Activated CD4-positive, alpha-beta T cell treated with anti-CD3 and anti-CD28 coated beads for 1 hour (primary cell): ENCODE measurements at places on chromosomes 1 and 21.
A peak's percentile ranks its signal among the peaks of the same experiment; 100 is the strongest.

- no peak for DNase-seq
Observed at GRCh38 chr1:163055005-163055404, 14.2 kb upstream of the RGS4 start.

DNA sequence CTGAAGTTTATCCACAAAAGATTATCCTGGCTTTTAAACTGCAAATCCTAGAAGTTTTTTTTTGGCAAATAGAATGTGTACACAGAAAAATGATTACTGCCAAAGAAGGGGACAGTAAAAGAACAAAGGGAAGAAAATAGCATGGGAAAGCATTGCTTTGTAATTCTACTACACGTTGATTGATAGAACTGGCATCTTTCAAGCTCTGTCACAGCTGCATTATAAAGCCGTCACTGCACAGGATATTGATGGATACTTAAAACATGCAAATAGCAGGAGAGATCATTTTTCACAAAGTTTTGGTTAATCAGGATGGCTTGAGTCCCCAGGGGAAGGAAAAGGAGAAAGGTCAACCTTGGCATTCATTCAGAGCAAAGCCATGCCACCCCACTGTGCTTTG lies 183.7 kb upstream of the RRP15 start:
- no peak for DNase-seq

DNA sequence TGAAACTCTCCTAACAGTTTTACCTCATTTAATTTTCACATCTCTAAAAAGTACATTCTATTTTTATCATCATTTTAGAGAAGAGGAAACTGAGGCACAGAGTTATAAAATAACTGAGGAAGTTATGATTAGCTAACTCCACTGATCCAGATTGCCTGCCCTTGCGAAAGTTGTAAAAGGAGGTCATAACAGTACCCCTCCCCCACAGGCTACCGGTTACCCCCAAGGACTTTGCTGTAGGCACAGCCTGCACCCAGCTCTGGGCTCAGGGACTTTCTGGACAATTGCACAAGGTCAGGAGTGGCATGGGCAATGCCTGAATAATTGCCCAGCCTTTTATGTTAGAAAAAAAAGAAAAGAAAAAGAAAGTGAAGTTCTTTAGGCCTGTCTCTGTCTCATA lies 22.7 kb downstream of the PIGM start:
- no peak for DNase-seq

GRCh38 chr1:232269988-232270387 lies 359.9 kb downstream of the SIPA1L2 start:
- no peak for DNase-seq

DNA sequence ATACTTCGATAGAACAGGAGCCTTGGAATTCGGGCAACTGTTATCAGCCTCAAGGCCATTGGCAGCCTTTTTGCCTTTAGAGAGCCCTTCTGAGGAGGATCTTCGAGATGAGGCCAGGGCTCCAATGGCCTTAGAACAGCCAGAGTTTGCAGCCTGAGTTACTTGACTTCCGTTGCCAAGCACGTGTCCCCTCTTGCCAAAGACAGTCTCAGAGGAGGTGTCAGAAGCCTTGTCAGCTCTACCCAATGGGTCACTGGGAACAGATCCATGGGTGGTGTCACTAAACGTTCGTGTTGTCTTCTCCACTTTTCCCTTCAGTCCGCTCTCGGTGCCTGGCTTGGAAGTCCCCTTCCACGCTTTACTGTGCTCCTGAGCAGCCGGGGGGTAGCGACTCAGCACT lies 73.2 kb downstream of the KDM1A start:
- DNase-seq: no peak

DNA sequence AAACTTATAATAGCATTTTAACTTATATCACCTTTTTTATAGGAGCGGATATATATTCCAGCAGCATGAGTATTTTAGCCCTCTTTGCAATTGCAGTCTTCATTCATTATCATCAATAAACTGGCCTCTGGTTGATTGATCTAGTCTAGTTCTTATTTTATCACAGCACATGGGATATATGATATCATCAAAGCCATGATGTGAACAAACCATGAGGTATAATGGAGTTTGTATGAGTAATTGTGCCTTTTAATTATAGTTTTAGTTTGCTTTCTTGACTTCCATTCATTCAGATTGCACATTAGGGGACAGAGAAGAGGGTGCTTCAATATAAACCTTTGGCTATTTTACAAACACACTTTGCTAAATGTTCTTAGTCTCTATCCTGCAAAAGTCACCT lies 3.5 kb upstream of the UBR4 start:
- no peak for DNase-seq

- DNase-seq: no peak
Observed at GRCh38 chr1:231431665-231432415, 9.8 kb upstream of the EGLN1 start.

DNA sequence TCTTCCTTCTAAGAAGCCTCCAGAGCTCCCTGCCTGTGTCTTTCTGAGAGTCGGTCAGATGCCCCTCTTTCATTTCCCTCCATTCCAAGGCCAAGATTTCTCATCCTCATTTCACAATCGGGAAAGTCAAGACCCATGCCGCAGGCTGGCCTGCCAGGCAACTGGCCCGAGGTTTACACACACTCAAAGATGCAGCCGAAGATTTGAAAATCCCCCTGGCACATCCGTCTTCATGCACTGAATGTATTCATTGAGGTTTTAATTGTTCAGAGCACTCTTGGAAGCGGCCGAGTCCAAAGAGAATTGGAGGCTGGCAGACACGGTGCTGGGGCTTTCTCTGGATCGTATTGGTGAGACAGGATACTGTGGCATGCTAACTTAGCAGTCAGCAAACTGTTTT lies 29.1 kb upstream of the SRP9 start:
- no peak for DNase-seq

- no peak for DNase-seq
Observed at GRCh38 chr1:61491497-61491896, 233.4 kb downstream of the TM2D1 start.

DNA sequence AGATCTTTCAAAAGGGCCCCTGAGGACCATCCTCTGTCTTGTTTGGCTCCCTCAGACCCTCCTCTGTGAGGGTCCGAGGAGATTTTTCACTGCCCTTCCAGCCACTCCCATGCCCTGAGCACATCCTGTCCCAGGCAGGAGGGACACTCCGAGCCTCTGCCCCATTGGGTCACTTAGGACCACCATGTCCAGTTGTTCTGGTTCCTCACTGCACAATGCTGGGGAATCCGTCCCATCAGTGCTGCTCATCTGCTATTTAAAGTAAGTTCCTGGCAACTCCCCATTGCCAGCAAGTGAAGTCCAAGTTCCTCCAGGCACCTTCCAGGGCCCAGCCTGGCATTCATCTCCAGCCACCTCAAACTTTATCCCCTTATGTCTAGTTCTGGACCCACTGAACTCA lies 117.5 kb upstream of the GRIK3 start:
- no peak for DNase-seq

DNA sequence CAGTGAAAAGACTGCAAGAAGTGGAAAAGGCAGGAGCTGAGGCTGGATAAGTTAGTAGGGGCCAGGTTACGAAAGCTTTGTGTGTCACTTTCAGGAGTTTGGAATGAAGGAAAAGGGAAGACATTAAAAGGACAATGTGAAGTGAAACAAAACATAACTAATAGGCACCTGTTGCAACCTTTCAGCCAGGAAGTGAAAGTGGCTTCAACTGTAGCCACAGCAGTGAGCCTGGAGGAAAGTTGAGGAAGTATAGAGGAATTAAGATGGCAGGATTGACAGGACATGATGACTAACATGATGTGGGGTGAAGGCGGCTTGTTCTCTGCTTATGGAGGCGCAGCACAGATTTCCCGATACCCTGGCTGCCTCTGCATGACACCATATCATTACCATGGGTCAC lies 68.9 kb downstream of the C4BPA start:
- no peak for DNase-seq

DNA sequence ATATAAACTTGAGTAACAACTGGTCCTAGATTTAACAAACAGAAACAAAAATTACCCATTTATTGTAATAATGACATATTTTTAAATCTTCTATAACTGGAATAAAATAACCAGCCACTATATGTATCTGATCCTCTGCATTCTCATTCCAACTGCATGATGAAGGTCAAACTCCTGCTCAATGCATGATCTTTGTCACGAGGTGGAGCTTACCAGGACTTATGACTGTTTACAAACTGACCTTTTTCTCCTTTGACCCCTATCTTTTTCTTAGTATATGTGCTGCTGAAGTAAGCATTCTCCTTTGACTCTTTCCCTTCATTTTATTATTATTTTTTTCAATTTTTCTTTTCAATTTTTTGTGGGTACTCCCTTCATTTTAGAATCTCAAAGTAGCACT lies 252.2 kb downstream of the PDE4B start:
- no peak for DNase-seq

DNA sequence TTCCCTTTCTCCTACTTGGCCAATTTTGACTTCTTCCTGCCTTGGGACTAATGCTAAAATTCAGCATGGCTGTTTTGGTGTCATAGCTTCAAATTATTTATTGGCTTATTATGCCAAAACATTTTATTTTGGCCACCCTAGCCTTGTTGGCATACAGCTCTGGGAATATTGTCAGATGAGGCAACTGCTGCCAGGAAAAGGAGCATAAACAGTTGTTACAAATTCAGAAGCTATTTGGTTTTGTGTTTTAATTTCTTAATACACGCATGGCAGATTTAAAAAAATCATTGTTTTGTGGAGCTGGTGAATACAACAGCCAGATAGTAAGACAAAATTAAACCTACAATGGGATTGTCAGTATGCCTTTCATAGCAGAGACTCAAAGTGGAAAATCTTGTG lies 66.8 kb upstream of the BCL10 start:
- no peak for DNase-seq

- DNase-seq: no peak
Observed at GRCh38 chr1:63326473-63327380, 4.4 kb downstream of the FOXD3 start.

GRCh38 chr1:167862432-167863076 lies 51.4 kb downstream of the ADCY10 start:
- DNase-seq: no peak

DNA sequence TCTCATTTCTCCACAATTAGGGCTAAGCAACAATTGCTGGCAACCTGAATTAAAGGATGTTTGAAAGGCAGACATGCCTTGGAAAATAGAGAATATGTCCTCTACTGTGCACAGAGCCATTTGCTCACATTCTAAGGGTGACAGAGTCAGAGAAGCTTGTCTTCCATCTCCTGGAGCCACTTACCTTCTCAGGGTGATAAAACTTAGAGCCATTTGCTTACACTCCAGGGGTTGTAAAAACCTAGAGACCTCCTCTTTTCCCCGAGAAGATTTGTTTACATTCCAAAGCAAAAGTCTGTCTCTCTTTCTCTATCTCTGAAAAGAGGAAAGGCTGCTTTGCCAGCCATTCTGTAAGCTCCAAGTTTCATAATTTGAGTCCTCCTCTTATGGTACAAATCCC lies 61.3 kb downstream of the LBR start:
- no peak for DNase-seq

DNA sequence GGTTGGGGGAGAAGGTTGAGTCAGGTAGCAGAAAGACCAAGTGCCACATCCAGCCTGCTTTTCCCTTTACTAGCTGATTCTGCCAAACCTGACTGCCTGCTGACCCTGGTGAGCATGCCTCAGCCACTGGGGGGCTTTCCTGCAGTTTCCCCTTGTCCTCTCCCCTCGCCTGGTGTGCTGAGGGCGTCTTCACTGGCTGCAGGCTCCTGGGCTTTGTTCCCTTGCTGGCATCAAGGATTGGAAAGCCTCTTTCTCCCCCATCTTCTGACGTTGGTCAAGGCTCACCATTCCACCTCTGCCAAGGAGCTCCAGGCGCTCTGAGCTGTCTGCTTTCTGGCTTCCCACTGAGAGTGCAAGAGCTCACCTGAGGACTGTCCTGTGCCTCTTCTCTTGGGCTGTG lies 28.4 kb downstream of the MAN1C1 start:
- no peak for DNase-seq

- peak; percentile 48 for DNase-seq
Observed at GRCh38 chr1:15848929-15849774, 1.6 kb downstream of the SPEN start.

GRCh38 chr1:101165954-101166353 lies 70.9 kb upstream of the S1PR1 start:
- no peak for DNase-seq

- no peak for DNase-seq
Observed at GRCh38 chr1:107139833-107140702, 771 bp upstream of the NTNG1 start.

- DNase-seq: no peak
Observed at GRCh38 chr21:14943616-14944015, 121.2 kb downstream of the NRIP1 start.

DNA sequence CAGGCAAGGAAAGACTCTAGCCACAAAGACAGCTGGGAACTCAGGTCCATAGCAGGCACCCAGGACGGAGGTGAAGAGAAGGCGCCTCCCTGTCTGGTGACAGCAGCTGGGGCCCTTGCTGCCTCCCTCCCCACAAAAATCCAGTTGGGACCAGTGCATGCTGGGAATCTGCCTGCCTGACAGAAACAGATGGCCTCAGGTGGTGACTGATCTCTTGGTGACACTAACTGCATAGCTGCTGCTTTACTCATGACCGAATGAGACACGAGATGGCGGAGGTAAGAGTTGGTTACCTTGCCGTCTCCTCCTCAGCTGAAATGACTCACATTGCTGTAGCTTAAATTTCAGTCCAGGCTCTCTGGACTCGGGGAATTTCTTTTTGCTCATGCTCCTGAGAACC lies 130.3 kb downstream of the FGGY start:
- DNase-seq: no peak

DNA sequence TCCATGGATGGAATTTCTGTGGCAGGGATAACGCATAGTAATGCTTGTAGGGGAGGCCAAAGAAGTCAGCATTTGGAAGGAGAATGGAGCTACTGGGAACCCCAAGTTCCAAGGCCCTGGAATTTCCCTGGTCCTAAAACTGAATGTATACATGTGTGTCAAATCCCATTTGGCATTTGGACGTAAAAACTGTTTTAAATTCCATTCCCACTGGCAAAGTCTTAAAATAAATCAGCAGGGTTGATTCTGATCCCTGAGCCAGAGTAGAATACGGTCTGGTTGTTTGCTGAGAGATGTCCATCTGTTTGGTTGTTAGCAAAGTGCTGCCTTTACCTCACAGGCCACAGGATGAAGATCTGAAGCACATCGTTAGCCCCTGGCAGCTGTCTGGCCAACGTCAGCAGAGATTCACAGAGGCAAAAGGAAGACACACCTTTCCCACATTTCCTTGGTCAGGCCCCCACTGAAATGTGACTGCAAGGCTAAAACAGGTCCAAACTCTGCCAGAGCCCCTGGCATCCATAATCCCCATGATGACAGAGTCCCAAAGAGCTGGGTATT lies 62.2 kb downstream of the GORAB start:
- DNase-seq: no peak

- no peak for DNase-seq
Observed at GRCh38 chr21:38424305-38425019, 73.8 kb downstream of the ERG start.

GRCh38 chr1:191929383-191929782 lies 228.9 kb upstream of the RGS18 start:
- no peak for DNase-seq

DNA sequence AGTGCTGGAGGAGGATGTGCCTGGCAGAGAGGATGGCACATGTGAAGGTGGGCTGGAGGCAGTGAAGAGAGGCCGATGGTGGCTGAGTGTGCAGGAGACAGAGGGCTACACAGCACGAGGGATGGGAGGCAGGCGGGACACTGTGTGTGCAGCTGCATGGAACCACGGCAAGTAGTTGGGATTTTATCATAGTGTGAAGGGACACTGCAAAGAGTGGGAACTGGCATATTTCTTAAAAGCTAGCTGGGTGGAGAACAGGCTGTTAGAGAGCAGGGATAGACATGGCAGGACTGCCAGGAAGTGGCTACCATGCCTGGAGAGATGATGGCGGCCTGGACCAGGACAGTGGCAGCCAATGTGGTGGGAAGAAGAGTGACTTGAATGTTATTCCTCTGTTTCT lies 102.4 kb upstream of the TLR5 start:
- no peak for DNase-seq

- no peak for DNase-seq
Observed at GRCh38 chr1:108750476-108751181, 4.2 kb downstream of the STXBP3 start.
